ENCODE measurements at places on chromosomes 5 and 9. TPM values are rescaled to one million over a fixed set of nuclear protein-coding genes. Genes with fewer than 3 reads are reported as not detected.

MLANA gene
- not detected for polyA plus RNA-seq

ARL15 gene
- 7.1 TPM for polyA plus RNA-seq

TMEM267 gene
- 6.5 TPM for polyA plus RNA-seq

FXN gene
- polyA plus RNA-seq, result 14.8 TPM

PARP8 gene
- polyA plus RNA-seq, result 1.6 TPM

GCNT1 gene
- polyA plus RNA-seq, result 0.76 TPM

- no peak for DNase-seq
Measured at GRCh38 chr5:31346896-31347551, 153.5 kb downstream of the CDH6 start.

DNA sequence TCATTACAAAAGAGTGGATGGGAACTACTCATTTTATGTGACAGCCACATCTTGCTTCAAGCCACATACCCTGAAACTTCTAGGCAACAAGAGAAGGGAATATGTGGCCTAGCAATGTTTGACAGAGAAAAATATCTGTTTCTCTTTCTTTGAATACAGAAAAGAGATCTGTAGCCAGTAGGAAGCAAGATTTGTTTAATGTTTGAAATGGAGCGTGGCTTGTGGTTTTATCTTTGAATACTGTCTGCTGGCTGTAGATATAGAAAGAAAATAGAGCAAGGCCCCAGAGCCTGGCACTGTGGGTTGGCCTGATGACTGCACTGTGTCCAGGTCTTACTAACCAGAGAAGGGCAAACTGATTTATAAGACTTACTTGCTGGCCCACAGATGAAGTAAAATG lies 133.8 kb downstream of the ARHGEF28 start:
- no peak for DNase-seq

GRCh38 chr9:126589349-126589748 lies 24.4 kb upstream of the LMX1B start:
- peak; percentile 62 for DNase-seq

DNA sequence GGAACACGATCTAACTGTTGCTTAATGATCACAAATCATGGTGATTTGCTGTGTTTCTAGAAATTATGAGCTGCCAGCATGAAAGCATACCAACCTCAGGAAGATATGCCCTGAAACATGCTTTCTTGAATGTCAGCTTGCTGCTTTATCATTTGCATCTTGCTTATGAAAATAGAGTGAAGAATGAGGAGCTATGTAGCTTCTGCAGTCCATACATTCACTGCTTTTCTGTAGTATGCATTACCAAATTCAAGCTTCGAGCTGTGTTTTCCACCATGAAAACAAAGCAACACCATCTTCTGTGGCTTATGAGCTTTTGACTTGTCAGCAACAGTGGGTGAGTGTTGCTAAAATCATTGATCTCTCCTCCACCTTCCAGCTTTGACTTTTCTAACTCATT lies 16.5 kb downstream of the F2RL2 start:
- no peak for DNase-seq

- no peak for DNase-seq
Measured at GRCh38 chr5:176851871-176852658, 41.7 kb downstream of the UNC5A start.

DNA sequence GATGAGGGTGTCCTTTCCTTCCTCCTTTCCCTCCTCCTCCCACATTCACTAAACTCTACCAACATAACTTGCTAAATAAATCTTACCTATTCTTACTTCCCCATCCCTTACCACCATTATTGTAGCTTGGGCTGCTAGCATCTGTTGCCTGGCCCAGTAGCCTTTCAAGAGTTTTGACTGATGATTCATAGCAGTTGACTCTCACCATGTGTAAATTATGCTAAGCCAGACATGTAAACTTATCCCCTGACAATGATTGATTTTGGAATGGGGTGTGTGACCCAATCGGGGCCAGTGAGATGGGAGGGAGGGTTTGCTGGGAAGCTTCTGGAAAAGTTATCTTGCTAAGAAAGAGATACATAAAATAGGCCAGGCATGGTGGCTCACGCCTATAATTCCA lies 161.8 kb upstream of the SPRY4 start:
- no peak for DNase-seq

DNA sequence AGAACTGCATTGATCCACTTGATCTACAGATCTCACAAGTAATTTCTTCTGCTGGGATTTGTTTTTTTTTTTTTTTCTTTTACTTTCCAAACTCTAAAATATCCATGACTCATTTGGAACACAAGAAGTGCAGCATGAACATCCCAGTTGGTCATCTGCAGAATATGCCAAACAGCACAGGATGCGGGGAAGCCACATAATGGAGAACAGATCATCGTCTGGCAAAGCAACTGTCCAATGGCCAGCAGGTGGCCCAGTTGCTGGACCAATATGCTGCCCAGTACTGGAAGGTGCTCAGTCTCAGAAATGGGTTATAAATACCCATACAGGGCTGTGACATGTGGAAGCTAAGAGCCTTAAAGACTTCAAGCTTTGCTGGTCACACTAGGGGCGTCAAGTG lies 221.3 kb upstream of the TAS2R1 start:
- DNase-seq, result no peak

GRCh38 chr5:39014561-39014960 lies 59.6 kb downstream of the RICTOR start:
- no peak for DNase-seq

GRCh38 chr5:94353605-94354004 lies 264.8 kb downstream of the KIAA0825 start:
- DNase-seq, result no peak

GRCh38 chr5:1226231-1226630 lies 1.1 kb downstream of the SLC6A18 start:
- no peak for DNase-seq

GRCh38 chr9:121559183-121559582 lies 59.5 kb upstream of the GGTA1 start:
- DNase-seq, result no peak

DNA sequence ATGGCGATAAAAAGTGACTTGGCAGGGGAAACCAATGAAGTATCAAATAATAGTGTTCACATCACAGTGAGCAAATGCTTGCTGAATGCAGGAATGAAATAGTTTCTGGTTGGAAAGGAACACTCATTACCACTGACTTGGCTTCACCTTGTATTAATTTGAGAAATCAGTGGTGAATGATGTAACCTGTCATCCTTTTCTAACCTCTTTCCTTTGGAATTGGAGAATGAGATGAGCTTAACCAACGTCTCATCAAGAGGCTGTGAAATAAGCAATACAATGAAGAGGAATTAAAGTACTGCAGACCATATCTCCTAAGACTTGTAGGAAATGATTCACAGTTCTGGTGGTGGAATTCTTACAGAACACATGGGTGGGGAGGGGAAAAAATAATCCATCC lies 192.2 kb downstream of the DMAC1 start:
- DNase-seq, result no peak
